Right lung (tissue), 10 donors: ENCODE measurements at places on chromosomes 11 and 22. TPM values are rescaled to one million over a fixed set of nuclear protein-coding genes. Genes with fewer than 3 reads are reported as not detected.

TBX10 gene
- not detected for polyA plus RNA-seq

TRPC6 gene
- 44.5 TPM for polyA plus RNA-seq

SLC22A9 gene
- not detected for polyA plus RNA-seq

OR51B5 gene
- polyA plus RNA-seq = 0.53 TPM

NTM gene
- 30.1 TPM for polyA plus RNA-seq
